CD4-positive, alpha-beta T cell treated with Interleukin-12 subunit alpha and Interleukin-12 subunit beta, for 1 hour (primary cell): ENCODE measurements at places on chromosomes 2 and 18.

GRCh38 chr2:109647636-109648035 lies 33.5 kb downstream of the SOWAHC start:
- DNase-seq, result no peak

- no peak for DNase-seq
Observed at GRCh38 chr18:52700116-52700515, 360.1 kb downstream of the DCC start.

GRCh38 chr2:159938395-159938794 lies 124.0 kb downstream of the PLA2R1 start:
- DNase-seq, result no peak

DNA sequence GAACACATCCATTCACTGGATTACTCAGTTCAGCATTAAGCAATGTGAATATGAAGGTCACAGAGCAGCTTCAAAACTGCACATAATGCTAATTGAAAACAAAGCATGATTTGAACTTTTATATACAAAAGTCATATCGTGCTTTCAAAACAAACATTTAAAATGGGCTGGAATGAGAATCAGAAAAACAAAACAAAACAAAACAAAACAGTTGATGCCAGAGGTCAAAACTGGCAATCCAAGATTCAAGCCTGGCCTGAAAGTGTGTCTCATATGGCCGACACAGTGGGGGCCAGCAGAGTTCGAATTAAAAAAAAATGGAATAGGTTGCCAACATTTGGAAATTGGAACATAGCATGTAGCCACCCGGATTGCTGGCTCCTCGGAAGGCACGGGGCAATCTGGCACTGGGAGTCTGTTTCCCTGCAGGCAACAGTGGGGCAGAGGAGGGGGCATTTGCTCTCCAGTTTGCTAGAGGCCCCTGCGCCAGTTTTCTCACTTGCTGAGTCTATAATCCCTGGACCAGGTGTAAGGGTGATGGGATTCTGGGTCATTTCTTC lies 294.4 kb downstream of the ZNF521 start:
- no peak for DNase-seq

DNA sequence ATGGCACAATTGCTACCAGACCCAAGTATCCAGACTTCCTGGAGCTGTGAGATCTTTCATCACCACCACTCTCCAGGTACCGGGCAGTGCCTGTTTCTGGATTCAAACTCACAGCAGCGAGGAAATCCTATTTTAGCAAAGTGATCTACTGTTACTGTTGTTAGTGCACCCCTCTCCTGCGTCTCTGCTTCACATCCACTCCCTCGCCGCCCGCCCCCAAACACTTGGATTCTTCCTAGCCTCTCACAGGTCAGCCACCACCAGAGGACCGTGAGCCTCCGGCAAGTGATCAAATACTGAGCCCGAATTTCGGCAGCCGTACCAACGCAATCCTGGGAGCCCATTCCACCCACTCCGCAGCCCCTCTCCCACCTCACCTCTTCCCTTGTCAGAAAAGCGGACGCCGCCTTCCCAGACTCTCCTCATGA lies 519 bp downstream of the METTL4 start:
- peak; percentile 74 for DNase-seq

- no peak for DNase-seq
Observed at GRCh38 chr18:36658611-36659010, 170.2 kb downstream of the TPGS2 start.

- no peak for DNase-seq
Observed at GRCh38 chr2:230657462-230657861, 55.2 kb upstream of the CAB39 start.

DNA sequence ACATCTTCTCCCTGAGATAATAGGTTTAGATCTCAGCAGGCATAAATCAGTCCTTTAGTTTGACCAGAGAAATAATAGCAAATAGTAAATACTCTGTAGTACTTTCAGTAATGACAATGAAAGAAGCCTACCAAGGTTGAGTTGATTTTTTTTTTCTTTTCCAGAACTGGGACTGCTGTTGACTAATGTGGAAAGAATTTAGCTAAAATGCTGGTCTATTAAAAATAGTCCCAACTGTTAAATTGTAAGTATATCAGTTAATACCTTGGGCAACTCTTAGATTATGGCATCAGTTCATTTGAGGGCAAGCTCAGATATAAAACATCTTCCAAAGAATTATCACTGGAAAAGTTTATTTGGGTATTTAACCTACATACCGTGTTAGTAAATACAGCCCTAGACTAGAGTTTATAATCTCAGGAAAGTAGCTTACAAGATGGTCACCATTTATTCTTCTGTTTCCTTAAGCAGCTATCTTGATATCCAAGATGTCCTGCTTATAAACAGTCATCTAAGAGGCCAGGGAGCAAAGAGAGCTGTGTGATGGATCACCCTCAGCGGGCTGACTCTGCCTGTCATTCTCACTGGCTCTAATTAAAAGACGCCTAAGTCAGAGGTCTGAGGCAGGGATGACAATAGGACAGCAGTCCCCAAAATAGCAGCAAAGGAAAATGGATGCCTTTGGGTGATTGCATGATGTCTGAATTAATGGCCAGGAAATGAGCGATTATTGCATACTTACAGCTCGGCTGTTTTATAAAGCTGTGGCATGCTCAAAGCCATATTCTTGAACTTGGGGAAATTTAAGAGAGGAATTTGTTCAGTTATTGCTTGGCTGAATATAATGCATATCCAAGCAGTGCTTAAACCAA lies 121.3 kb downstream of the MTX2 start:
- no peak for DNase-seq

- no peak for DNase-seq
Observed at GRCh38 chr2:24459224-24460161, 31.6 kb upstream of the NCOA1 start.
